ENCODE measurements at places on chromosomes 6 and 20.

DNA sequence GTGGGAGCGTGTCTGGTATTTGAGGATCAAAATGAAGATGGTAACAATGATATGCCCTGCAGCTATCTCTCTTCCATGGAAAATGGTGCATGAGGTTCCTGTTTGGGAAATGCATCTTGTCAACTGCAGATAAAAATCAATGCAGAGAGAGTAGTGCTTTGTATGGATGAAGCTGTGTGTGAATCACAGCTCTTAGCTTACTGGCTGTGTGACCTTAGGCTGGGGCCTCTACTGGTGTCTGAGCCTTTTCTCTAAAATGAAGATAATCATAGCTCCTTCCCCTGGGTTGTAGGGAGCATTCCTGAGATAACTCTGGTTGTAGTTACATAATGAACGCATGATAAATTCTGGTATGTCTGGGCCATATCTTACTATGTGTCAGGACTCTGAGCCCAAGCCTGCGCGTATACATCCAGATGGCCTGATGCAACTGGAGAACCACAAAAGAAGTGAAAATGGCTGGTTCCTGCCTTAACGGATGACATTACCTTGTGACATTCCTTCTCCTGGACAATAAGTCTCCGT is 19.6 kb downstream of the ANGPT4 start:
- DNase-seq: no peak

GRCh38 chr6:104525677-104526322 is 333.9 kb downstream of the HACE1 start:
- DNase-seq: peak; percentile 84

DNA sequence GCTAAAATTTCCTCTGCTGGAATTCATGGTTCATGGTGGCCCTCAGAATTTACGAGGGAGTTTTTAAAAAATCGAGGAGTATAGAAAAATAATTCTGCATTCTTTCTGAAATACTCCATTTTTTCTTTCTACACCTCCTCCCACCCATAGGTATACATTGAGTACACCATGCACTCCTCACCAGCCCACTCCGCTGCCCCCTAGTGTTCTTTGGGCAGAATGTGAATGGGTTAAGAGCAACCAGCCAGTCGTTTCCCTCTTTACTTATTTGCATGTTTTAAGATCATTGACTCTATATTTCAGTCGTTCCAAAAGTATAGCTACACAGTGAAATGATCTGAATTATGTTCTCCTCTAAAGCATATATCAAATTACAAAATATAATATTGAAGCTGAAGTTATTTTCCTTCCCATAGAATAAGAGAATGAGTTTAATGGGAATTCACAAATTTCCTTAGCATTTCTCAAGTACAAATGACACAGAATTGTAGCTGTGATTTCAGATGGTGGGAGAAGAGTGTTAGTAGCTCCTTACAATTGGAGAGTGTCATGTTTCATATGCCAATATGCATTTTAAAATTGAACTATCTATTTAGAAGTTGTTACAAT is 977.7 kb upstream of the SLC35B3 start:
- DNase-seq: no peak

DNA sequence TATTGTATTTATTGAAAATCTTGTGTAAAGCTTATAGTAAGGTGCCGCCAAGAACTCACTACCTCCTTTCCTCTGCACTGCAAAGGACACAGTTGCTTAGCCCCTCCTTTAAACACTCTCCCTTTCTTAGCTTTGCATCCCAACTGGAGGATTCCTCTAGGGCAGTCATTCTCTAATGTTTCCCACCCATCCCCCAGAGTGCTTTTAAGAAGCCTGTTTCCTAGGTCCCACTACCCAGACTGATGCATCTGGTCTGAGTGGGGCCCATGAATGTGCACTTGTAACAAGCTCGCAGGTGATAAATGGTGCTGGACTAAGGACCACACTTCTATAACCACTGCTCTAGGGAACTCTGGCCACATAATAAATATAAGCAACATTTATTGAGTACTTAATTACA is 55.2 kb downstream of the B4GALT5 start:
- no peak for DNase-seq

GRCh38 chr6:164321297-164321696 is 906.8 kb downstream of the QKI start:
- DNase-seq: no peak

DNA sequence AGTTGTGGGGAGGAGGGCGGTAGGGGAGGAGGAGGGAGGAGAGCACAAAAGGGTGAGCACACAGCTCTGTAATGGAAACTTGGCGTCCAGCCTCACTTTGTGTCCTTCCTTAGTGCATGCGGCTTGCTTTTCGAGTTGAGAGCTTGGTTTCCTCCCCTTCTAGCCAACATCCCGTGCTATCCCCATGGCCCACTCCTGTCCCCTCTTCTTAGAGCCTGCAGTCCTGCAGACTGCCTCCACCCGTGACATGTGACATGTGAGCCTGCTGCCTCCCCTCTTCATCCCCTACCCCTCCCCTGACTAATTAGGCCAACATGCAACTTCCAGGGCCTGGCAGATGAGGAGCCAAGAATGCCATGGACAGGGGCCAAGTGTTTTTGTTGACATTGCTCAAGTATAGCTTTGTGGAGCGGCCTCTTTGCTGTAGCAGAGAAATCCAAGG is 63.2 kb downstream of the SLC24A3 start:
- DNase-seq: no peak

GRCh38 chr20:14882157-14882556 is 544.7 kb upstream of the FLRT3 start:
- DNase-seq: no peak

DNA sequence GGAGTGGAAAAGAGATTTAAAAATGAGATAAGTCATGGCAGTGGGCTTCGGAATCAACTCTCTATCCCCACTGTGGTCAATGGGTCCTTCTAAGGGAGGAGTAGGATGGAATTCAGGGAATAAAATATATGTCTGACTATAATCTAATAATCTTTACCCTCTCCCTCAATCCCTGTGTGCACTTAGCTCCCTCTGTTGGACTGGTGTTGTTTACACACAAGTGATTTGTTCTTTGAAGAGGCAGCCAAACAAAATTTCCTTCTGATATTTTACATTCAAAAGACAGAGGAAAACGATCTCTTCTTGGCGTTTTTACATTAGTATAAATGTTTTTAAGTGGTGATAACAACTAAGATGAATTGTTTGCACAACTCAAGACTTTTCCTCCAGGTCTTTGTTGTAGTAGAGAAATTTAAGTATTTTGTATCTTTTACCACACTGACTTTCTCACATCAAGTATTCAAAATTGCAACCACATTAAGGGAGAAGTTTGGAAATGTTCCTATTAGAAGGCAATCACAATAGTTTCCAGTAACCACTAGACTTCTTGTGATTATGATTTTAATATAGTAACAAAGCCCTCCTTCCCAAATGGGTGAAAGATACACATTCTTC is 317.8 kb downstream of the CENPW start:
- peak; percentile 38 for DNase-seq

- DNase-seq: peak; percentile 85
These were observed 62.5 kb upstream of the TIAM2 start for GRCh38 chr6:154932515-154933027.

- no peak for DNase-seq
These were observed 8.5 kb downstream of the SLC2A10 start for GRCh38 chr20:46717818-46718541.

- no peak for DNase-seq
These were observed 18.8 kb downstream of the ALDH5A1 start for GRCh38 chr6:24513602-24514001.

GRCh38 chr20:62258499-62259293 is 20.4 kb downstream of the OSBPL2 start:
- DNase-seq: peak; percentile 69

- DNase-seq: peak; percentile 39
These were observed 19.2 kb upstream of the RIPOR3 start for GRCh38 chr20:50710492-50711063.

GRCh38 chr20:7994809-7995208 is 24.8 kb downstream of the TMX4 start:
- DNase-seq: no peak

GRCh38 chr6:110328259-110328658 is 29.9 kb downstream of the METTL24 start:
- peak; percentile 35 for DNase-seq

- DNase-seq: no peak
These were observed 6.4 kb upstream of the ZNF217 start for GRCh38 chr20:53599910-53600632.

GRCh38 chr20:54716790-54717189 is 241.4 kb downstream of the DOK5 start:
- DNase-seq: no peak

GRCh38 chr6:122569230-122569771 is 40.9 kb upstream of the PKIB start:
- DNase-seq: peak; percentile 6

- no peak for DNase-seq
These were observed 200.5 kb upstream of the MCHR2 start for GRCh38 chr6:100194535-100194934.

GRCh38 chr6:153790876-153791473 is 248.1 kb upstream of the OPRM1 start:
- DNase-seq: peak; percentile 66

DNA sequence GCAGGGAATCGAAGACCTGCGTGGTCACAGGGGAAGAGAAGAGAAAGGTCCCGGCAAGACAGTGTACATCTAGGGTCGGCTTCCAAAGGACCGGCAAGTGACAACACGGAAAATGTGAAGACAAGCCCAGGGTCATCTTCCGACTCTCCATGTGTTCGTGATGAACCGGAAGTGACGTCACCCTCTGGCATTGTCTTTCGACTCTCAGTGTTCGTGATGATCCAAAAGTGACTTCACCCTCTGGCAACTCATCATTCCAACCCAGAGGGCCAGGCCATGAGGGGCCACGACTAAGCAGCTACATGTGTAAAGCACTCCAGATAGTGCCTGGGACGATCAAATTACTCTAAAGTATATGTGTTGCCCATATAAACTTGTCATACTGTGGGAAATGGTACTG is 290.8 kb downstream of the THBS2 start:
- DNase-seq: no peak

- DNase-seq: peak; percentile 28
These were observed 1260.8 kb upstream of the GJE1 start for GRCh38 chr6:140871911-140872310.

DNA sequence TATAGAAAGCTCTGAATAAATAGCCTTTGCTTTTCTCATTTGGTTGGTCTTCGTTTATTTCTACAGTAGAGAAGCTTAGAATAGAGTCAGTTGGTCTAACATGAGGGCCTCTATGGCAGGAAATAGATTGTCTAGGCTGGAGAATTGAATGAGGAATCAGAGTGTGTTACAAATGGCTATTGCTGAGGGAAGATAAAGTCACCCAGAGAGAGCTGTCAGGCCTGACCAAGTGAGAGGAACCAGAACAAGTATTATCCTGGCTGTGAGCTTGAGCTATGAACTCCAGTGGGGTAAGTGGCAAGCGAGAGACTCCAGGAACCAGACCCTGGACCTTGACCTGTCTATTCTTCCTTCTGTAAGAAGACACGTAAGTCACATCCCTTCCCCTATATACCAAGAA is 353.1 kb downstream of the CD83 start:
- DNase-seq: peak; percentile 29

- peak; percentile 46 for DNase-seq
These were observed 74.7 kb downstream of the FAM217A start for GRCh38 chr6:4004249-4004648.

DNA sequence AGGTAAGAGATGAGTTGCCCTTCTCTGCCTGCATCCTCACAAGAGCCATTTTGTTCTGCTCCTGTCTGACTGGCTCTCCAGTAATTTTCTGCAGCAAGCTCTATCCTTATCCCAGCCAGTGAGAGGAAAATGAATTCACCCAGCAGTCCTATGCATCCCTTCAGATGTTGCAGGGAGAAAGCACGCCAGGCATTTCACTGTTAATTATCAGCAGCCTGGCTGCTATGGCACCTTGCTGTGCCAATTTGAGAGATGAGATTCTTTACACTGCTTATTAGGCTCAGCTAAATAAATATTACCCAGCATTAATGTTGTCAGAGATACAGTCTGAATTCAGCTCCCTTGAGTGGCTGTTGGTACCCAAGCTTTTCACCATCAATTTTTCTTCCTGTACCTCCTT is 61.1 kb upstream of the SNAP25 start:
- no peak for DNase-seq

- DNase-seq: no peak
These were observed 95.8 kb upstream of the IRAK1BP1 start for GRCh38 chr6:78771586-78771985.

- no peak for DNase-seq
These were observed 185.5 kb upstream of the NRSN1 start for GRCh38 chr6:23940466-23940865.

GRCh38 chr6:53648184-53648943 is 17.2 kb downstream of the KLHL31 start:
- no peak for DNase-seq

GRCh38 chr6:24394061-24394779 is 8.5 kb upstream of the MRS2 start:
- no peak for DNase-seq

- peak; percentile 36 for DNase-seq
These were observed 35.0 kb downstream of the BTBD9 start for GRCh38 chr6:38604700-38605099.

DNA sequence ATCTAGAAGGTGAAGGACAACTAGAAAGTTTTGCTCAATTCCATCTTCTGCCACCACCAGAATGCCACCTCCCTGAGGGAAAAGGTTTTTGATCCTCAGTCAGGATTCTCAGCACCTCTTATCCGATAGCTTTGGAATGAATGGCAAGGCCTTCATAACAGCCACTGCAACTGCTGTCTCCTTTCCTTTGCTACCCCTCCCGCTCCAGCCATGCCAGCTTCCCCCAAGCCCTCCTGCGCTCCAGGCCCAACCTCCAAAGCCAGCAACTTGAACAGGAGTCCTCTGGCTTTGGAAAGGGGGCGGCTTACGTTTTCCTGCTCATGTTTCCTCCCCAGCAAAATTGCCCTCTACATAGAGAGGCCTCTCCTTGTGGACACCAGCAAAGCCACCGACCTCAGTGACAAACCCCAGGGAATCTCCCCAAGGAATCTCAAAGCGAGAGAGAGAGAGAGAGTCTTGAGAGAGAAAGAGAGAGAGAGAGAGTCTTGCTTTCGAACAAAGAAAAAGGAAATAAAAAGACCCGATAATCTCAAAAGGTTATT is 420 bp upstream of the BTN2A1 start:
- DNase-seq: no peak

DNA sequence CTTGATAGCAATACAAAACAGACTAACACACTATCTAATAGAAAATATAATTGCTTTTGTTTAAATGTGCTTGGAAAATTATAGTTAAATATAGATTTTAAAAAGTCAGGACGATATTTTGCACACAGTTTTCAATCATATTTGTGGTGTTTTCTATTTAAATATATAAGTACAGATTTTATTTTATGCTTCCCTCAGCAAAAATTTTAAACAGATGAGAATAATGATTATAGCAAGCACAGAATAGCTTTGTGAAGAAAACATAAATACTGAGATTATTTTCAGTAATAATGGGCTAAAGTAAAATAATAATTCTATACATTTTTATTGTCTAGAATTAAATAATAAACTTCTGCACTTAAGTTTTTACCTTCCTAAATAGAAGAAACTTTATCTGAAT is 809.4 kb downstream of the PHF3 start:
- DNase-seq: no peak

All from mesenchymal stem cell (in vitro differentiated cells and primary cell).